ENCODE measurements at places on chromosomes 4 and X.

DNA sequence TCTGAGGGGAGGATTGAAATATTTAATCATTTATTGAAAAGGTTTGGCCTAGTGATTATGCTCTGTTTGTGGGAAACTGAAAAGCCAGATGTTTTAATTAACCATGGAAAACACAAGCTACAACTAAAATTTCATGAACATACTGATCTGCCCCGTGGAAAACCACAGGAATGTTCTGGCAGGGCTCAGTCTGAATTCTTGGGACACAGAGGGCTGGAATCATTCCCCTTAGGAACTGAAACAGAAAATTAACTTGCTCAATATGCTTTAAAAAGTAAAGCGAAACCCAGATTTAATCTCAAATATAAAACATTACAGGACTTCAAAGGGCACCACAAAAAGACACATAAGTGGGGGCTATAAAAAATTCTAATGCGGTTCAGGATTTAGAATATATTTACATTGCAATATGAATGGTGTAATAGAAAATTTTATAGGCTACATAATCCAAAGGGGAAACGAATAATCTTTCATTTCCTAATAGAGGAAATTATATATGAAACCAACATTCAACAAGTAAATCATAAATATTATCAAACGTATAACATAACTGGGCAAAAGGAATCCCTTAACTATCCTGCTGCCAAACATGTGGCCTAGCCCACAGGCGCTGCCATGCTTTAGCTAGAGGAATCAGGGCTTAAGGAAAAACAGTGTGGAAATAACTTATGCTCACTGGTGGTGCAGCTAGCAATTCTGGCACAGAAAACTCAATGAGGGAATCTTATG lies 70.9 kb downstream of the APBB2 start:
- peak; percentile 92 for DNase-seq

GRCh38 chrX:40085714-40086113 lies 12.0 kb downstream of the BCOR start:
- DNase-seq = no peak

DNA sequence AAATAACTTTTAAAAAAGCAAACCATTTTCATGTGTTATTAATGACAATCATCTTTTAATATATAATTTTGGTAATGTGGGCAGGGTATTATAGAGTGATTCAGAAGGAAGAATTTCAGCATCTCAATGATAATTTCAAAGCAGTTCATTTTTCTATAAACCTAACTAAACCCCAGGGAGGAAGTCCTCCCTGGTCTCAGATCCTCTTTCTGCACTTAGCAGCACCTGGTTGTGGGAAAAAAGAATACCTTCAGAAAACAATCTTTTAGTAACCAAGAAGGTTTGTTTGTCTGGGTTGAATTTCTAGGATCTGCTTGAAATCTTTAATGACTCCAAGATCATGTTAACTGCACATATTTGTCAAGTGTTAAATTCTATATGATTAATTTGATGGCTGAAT lies 29.9 kb downstream of the DKK2 start:
- DNase-seq = no peak

DNA sequence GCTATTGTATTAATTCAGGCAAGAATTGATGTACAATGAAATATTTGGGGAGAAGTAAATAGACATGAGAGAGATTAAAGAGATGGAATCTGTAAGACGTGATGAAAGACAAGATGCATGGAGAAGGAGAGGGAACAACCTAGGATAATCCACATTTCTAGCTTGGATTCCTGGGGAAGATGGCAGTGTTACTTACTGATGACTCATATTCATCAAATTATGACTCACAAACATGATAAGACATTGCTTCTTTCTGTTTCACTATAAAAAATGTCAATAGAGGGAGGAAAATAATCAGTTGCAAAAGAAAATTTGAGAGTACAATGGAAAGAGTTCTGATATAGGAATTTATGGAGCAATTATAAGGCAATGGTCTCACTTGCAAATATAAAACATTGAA lies 104.1 kb upstream of the BMP3 start:
- no peak for DNase-seq

- no peak for DNase-seq
Measured at GRCh38 chr4:41219421-41219950, 5.1 kb upstream of the APBB2 start.

DNA sequence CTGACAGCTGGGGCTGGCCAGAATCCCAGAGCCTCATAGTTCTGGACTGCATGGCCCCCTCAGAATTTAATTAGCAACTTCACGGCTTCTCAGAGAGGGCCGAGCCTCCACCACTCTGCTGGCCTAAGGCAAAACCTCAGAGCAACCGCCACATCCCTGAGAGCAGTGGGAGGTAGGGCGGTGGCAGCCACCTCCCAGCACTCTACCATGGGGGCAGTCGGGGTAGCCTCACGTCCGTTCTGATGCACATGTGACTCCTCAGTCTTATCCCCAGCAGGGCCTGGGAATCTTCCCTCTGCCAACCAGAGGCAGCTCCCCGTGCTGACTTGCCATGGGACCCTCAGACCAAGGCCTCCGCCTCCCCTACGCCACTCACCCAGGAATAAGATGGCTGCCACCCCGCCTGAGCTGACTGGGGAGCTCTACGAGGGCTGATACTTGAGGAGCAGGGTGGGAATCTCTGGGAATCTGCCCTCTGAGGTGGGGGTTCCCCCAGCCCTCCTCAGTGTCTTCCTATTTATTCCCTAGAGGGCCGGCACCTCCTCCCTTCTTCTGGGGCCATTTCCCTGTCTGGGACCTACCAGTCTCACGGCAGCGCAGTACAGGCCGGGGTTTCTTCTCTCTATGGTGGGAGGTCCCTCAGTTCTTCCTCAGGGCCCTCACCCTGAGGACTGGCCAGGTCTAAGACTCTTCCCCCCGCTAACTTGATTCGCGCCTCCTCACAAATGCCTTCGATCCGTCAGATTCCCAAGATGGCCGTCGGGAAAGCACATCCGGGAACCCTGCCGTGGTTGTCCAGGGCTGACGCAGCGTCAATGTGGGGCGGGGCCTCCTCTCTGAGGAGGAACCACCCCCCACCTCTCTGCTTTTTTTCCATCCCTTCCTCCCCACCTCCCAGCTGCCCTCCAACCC lies at the start of gene MAGEC2:
Gene MAGEC2 (minus strand): TSS at position 769 of the 912 bp plus-strand sequence. CDS start 1,303 bp downstream, outside the sequence.
- peak; percentile 23 for DNase-seq

GRCh38 chr4:53592686-53593501 lies 1.6 kb upstream of the LNX1 start:
- no peak for DNase-seq

DNA sequence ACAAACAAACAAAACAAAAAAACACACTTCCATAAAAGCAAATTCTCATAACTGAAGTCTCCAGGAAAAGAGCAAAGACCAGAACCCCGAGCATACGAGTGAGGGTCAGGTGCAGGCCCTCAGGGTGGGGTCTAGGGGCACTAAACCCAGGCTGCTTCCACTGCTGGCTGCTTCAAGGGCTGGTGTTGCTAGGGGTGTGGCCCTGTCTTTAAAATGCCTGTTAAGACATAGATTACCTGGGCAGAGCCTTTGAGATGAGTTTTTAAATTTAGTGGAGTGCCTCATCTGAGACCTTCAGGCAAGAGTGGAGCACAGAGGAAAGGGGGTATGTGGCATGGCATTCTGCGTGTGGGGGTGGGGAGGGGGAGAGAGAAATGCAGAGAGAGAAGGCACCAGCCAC lies 87.0 kb downstream of the FHDC1 start:
- DNase-seq = no peak

DNA sequence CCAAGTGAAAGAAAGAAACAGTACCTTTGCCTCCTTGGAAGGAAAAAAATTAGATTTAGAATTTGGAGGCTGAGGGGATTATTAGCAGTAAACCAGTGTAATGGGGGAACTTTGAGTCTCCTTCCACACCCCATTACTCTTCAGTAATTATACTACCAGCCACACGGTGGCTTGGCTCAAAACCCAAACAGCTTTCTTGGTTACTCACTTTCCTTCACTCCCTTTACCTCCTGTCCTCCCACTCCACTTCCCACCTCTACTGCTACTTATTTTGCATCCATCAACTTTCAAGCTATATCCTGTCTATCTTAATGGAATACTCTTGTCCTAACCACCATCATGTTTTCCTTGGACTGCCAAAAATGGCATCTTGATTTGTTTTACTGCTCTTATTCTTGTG lies 310.6 kb upstream of the AADAT start:
- DNase-seq = no peak

DNA sequence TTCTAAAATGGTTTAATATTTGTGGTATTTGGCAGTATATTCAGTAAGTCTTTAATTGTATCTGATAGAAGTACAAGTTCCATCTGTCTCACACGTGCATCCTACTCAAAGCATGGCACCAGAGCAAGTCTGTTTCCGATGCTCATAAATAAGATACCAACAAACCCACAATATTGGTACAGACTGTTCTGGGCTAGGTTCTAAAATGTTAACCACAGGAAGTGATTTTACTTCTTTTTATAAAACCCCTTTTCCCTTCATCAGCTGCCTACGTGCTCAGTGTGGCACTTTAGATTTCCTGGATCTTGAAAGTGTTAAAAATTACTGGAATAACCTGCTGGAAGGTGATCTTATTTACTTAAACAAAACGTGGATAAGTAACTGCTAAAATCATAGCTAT lies 165.1 kb downstream of the CFAP299 start:
- no peak for DNase-seq

DNA sequence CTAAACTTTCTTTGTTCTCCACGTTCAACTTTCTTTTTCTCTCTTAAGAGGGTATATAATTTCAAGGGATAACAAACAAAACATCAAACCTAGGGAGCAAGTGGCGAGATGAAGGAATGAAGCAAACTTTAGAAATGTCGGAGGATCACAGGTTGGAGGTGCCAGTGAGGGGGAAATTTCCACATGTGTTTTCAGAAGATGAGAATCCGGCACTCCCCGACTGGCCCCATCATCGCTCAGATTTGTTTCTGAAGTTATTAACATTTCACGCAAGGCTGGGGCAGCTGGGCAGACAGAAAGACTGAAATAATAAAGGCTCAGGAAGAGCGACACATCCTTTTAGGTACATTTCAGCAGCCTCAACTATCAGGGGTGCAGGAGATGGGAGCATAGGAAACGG lies 134.9 kb downstream of the SMIM20 start:
- no peak for DNase-seq

- DNase-seq = no peak
Measured at GRCh38 chr4:122227202-122227601, 75.1 kb downstream of the BLTP1 start.

- no peak for DNase-seq
Measured at GRCh38 chrX:100120956-100121355, 289.1 kb downstream of the PCDH19 start.

GRCh38 chr4:7462509-7462971 lies 27.8 kb upstream of the PSAPL1 start:
- DNase-seq = no peak

DNA sequence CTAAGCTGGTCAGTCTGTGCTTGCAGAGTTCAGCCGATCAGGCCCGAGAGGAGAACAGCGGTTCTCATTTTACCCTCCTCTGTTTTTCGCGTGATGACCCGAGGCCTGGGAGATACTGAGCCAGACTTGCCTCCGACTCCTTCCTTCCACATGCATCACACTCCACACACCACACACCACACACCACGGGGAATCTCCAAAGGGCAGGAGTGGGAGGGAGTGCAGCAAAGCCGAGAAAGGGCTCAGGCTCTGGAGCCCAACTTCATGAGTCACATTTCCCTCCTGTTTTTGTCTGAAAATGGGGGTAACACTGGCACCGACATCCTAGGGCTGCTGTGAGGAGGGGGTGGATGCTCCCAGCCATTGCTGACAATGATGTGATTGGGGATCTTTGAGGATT lies 38.9 kb downstream of the TKTL1 start:
- no peak for DNase-seq

- no peak for DNase-seq
Measured at GRCh38 chr4:104616401-104616820, 121.7 kb upstream of the CXXC4 start.

GRCh38 chrX:38657562-38657961 lies 96.2 kb downstream of the TSPAN7 start:
- DNase-seq = no peak

DNA sequence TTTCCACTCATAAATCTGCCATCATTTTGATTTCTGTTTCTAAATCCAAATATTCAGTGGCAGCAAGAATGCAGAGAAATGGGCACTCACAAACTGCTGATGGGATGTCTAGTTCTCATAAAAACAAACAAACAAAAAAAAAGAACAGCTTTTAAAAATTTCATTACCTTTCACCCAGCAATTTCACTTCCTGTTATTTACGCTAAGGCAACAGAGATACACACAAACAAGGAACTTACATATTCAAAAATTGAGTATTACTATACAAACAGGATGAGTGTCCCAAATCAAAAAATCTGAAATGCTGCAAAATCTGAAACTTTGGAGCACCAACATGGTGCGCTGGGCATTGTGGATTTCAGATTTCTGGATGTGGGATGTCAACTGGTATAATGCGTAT lies 36.4 kb downstream of the FAT1 start:
- DNase-seq = no peak

DNA sequence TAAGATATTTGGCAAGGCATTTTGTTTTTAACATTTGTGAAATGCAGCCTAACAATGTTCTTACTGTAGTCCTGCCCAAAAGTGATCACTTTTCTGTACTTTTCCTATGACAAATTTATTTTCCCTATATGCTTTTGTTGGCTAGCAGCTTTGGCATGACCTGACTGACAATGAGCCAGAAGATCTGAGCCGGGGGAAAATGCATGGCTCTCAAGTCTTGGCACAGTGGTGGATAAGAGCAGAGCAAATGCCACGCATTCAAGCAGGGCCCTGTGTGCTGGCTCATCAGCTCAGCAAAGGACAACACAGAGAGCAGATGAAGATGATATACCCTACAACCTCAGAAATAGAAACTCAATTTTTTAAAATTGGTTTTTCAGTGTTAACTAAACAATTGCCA lies 187.3 kb downstream of the ANAPC10 start:
- no peak for DNase-seq

DNA sequence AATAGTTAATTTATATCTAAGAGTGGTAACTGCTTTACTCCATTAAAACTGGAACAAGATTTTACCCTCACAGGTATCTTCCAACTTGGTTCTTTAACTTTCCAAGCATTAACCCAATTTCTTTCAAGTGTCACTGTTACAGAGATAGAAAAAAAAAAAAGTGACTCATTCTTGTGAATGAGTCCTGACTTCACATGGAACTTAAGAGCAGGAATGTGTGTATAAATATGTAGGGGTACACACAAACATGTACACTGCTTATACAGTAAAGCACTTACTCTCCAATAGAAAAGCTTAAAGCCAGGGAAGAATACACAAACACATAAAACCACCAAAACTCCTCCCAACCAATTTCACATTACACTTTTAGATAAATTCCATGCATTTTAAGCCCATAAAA lies 38.8 kb downstream of the TAPT1 start:
- DNase-seq = no peak

DNA sequence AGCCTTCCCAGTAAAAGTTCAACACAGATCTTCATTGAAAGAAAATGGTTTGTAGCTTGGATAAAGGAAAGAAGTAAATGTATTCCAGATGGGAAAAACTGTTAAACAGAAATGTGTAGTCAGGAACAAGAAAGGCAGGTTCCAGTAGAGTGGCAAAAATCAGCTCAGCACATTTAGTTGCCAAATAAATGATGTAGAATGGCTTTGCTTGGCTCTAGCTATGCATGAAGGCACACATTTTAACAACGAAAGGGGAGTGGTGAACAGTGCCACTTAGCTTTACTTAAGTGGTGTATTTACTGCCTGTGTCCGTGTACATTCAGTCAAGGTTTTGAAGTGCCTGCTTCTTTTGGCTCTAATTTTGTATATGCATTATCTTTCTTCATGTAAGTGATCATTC lies 644.5 kb upstream of the ATOH1 start:
- DNase-seq = no peak
